ENCODE measurements at places on chromosomes 11 and 22.

- peak; percentile 2 for DNase-seq
Measured at GRCh38 chr11:129375751-129376657, at the start of gene BARX2. BARX2 (plus strand) TSS chr11:129375848; CDS start chr11:129376036, 188 bp downstream.

DNA sequence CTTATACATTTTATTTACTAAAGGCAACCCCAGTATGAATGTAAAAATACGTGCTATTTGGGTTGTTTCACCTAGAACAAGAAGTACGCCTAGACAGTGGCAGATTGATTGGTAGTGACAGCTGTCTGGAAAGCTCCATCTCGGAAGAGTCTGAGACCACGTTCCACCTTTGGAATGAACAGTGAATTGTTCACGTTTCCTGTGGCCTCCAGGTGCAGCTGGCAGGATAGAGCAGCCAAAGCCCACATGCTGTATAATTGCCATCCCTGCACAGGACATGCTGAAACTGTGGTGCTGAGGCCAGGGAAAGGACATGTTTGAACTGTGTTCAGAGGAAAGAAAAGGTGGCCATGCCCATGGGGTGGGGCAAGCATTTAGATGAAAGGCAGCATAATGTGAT is 218.7 kb upstream of the MTNR1B start:
- no peak for DNase-seq

DNA sequence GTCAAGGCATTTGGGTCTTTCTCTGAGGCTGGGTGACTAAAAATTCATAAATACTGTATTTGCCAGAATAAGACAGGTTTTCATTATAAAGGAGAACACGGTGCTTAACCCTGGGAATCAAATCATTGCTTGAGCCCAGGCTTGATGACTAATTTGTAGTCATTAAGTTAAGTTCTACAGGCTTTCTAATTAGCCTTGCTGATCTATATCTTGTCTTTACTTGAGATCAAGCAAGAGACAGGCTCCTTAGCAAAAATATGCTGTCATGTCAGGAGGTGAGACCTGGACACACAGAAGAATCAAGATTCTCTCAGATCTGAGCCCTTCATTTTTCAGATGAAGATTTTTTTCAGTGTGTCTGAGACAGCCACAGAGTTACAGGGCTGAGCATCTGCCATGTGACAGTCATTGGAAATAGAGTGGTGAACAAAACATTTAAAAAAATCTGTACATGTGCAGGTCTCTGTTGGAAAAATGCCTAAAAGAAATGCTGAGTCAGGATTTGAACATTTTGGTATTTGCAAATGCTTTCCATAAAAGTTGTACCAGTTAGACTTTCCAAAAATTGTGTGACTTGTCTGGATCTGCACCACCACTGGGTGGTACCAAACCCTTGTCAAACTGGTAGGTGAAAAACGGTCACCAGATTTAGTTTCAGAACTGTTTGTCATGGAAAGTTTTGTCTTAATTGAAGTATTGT is 14.6 kb downstream of the ACAT1 start:
- DNase-seq = no peak

DNA sequence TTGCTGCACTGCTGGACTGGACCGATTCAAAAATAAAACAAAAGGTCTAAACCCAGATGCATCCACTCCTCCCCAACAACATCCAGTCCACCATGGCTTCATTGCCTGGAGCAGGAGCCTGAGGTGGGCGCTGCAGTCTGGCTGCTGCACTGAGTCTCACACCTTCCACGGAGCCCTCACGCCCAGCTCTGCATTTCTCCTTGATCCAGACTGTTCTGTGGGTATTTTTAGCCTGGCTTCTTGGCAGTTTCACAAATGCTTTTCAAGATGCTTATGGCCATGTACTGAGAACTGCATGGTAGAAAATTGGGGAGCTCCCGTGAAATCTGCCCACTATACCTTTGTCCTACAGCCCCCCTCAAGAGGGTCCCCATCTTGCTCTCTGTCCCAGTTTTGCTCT is 53.3 kb upstream of the JAM3 start:
- peak; percentile 83 for DNase-seq

- DNase-seq = no peak
Measured at GRCh38 chr11:81979448-81979847, 754.2 kb downstream of the FAM181B start.

DNA sequence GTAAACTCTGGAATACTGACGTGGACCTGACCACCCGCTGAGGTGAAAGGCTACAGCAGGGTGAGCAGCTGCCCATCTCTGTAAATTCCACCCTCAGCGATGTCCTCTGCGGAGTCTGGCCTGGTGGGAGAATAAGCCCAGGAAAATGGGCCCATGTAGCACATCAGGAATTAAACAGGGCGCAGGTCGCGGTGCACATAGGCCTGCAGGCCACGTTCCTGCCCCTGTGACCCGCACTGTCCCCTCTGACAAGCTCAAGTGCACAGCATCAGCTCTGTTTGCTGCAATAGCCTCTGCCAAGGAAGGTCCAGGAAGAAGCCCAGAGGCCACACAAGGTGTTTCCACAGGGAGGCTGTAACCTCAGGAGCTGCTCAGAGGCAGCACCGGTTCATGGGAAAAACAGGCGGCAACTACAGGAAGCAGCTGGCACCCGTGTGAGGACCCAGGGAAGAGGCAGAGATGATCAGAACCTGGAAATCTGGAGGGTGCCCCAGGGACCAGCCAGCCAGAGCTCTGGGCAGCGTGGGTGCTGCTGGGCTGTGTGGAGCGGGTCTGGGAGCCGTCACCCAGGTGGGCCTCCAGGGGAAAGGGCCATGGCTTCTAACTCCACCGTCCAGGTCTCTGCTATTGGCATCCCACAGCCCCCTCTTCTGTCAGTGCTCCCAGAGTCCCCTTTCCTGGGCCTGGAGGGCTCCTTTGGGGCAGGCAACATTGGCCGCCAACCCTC is 808 bp upstream of the IFITM2 start:
- DNase-seq = no peak

- DNase-seq = no peak
Measured at GRCh38 chr22:42418811-42419242, 13.4 kb downstream of the NFAM1 start.

Measured in G401 (cell line).